ENCODE measurements at places on chromosomes 12 and 14. TPM values are rescaled to one million over a fixed set of nuclear protein-coding genes. Genes with fewer than 3 reads are reported as not detected.

- no peak for DNase-seq
Measured at GRCh38 chr12:76471579-76471978, 88.0 kb downstream of the OSBPL8 start.

DNA sequence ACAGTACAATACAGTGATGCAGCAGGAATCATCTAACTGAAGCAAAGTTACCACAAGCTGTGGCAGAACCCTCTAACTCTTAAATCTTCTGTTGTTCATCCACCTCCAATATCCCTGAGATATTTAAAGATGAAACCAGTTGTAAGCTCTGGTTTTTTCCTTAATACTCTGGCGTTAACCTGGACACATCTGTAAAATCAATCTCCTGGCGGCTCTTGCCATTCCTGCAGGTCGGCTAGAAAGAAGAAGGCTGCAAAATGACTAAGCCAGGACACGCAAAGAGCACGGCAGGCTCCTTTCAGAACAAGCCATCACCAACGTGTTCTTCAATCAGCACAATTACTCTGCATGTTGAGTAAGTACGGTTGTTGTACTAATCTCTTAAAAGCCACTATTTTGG lies 309.3 kb downstream of the MED13L start:
- no peak for DNase-seq

GRCh38 chr12:116922194-116922897 lies 11.6 kb downstream of the FBXW8 start:
- DNase-seq = no peak

DNA sequence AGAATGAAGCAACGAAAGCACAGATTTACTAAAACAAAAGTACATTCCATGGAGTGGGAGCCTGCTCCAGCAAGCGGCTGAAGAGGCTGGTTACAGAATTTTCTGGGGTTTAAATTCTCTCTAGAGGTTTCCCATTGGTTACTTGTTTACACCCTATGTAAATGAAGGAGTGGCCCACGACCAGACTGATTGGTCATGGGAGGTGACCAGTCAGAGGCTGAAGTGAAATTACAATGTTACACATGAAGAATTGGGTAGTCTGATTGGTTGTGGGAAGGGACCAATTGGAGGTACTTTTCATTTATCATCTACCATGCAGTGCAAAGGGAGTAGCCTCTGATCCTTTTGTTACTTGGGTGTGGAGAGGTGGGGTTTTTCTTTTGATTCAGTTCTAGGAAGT lies 36.2 kb upstream of the APPL2 start:
- peak; percentile 3 for DNase-seq

SERPINA9 gene
- total RNA-seq = not detected

- DNase-seq = no peak
Measured at GRCh38 chr12:9796346-9796745, 30.9 kb upstream of the KLRF1 start.

SIRT4 gene
- 2.5 TPM for total RNA-seq
